ENCODE measurements at places on chromosomes 4 and X. TPM values are rescaled to one million over a fixed set of nuclear protein-coding genes. Genes with fewer than 3 reads are reported as not detected.
A peak's percentile ranks its signal among the peaks of the same experiment; 100 is the strongest.

- DNase-seq: peak; percentile 45
Observed at GRCh38 chr4:140790171-140790570, 34.0 kb upstream of the TBC1D9 start.

DNA sequence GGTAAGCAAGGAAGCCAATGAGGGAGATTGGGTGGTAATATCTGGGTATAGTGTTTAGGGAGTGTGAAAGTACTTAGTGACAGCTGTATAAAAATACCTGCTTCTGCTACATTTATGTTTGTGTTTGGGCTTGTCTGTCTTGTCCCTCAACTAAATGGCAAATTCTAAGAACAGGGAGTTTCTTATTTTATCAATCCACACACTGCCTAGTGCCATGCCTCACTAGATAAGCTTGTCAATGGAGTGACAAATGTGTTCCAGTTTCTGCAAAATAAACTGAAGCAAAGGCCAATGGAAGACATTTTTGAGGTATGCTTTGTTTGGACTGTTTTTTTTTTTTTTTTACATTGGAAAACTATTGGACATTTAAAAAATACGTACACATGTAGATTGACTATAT lies 418.0 kb downstream of the SH2D1A start:
- DNase-seq: no peak

The CTAG2 gene
- total RNA-seq: not detected

The ADH1B gene
- total RNA-seq: 277 TPM

GRCh38 chr4:60683357-60683756 lies 516.8 kb upstream of the ADGRL3 start:
- no peak for DNase-seq

The SPATA4 gene
- total RNA-seq: 1.0 TPM

DNA sequence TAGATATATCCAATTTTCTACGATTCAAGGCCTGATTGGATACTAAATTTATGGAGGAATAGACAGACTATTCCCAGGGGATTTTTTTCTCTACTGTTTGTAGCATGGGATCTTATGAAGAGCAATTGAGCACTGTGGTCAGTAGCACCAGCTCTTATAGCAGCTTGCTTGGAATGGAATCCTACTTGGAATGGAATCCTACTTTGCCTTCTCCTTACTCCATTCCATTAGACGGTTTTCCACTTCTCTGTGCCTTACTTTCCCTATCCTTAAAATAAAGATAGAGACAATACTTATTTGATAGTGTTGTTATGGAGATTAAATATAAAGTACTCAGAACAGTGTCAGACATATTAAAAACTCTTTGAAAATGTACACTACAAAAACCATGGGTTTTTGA lies 133.5 kb downstream of the BTC start:
- no peak for DNase-seq

GRCh38 chrX:16547644-16548043 lies 102.3 kb upstream of the S100G start:
- DNase-seq: no peak

The NAP1L3 gene
- total RNA-seq: 8.9 TPM

DNA sequence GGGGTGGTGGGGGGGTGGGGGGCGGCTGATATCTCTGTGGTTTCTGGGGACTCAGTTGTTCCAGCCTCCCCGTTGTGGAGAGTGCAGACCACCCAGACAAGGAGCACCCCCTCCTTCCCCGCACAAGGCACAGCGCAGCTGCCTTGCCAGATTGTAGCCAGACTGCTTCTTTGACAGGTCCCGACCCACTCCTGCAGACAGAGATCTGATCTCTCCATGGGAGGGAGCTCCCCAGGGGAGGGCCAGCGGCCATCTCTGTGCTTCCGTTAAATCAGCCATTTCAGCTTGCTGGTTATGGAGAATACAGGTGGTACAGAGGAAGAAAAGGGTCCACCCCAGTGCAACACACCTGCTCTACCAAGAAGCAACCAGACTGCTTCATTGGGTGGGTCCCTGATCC lies 80.8 kb downstream of the FGF16 start:
- peak; percentile 15 for DNase-seq

- no peak for DNase-seq
Observed at GRCh38 chr4:184792950-184793555, 32.7 kb downstream of the ACSL1 start.

- DNase-seq: no peak
Observed at GRCh38 chr4:103753868-103754653, 34.3 kb upstream of the TACR3 start.

The CDKL2 gene
- total RNA-seq: 1.2 TPM

- no peak for DNase-seq
Observed at GRCh38 chr4:82640540-82640939, 78.8 kb upstream of the TMEM150C start.

The TCEAL3 gene
- 42.8 TPM for total RNA-seq

DNA sequence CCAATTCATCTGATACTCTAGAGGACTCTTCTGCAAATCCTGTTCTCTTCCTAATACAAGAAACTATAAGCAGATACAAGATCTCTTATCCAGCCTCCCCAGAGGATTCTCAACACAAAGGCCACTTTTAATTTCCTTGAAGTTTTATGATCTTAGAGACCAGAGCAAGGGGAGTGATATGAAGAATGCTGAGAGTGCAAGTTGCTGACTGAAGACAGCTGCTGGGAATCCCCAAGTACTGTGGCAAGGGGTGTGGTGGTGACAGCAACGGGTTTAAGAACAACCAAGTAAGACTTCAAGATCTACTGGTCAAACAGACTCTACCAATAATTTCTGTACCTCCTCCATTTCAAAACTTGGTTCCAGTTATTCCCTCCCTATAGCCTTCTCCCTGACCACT lies 7.0 kb downstream of the AMMECR1 start:
- no peak for DNase-seq

DNA sequence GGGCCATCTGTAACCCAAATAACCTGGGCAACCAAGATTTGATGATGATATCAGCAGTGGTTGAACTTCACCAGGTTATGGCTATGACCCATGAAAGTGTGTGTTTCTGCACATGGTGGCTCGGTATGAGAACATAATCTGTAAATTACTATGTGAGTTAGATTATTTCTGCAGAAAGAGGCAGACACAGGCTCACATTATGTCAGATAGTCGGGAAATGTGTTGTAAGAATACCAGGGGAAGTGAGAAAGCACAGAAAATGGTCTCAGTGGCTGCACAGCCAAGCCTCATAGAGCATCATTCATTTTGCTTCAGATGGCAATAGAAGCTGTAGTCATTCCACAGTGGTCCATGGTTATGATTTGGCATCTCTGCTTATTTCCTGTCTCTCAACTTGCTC lies 63.0 kb upstream of the RBPJ start:
- DNase-seq: no peak

The NDST4 gene
- total RNA-seq: not detected

The USP17L27 gene
- total RNA-seq: not detected

- no peak for DNase-seq
Observed at GRCh38 chr4:125703443-125703842, 388.7 kb downstream of the FAT4 start.

The HTN3 gene
- not detected for total RNA-seq

GRCh38 chr4:38162240-38162784 lies 202.1 kb downstream of the PTTG2 start:
- DNase-seq: no peak

DNA sequence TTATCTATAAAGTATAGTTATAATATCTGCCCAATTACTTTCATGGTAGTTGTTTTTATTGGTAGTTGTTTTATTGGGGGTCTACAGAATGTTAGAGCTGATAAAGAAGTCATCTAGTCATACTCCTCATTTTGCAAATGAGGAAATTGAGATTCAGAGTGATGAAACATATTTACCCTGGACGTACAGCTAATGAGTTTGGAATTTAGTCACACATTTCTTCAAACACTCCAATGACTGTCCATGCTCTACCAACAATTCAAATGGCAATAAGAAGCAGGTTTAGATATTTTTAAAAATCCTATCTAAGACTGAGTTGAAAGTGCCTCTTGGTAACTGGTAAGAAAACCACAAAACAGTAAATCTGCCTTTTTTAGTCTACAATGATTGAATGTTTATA lies 98.2 kb downstream of the MAGEC1 start:
- DNase-seq: no peak

The SH3RF1 gene
- 7.4 TPM for total RNA-seq

- DNase-seq: peak; percentile 92
Observed at GRCh38 chr4:77074981-77075855, 571 bp downstream of the CCNI start.

DNA sequence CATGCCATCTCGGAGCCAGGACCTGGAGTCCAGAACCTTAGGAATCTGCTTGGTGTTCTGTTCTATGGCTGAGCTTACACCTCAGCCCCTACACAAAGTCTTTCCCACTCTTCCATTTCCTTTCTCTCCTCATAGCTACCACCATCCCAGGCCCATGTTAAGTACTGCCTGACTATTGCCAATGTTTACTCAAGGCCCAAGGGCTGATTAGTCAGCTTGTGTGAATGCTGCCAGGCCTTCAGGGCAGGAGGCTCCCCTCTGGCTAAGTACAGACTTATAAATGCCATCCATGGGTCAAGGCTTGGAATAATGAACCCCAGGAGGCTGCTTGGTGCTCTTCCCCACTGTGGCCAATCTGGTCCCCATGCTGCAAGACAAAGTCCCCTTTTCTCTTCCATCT lies 411.6 kb upstream of the MAGEB18 start:
- no peak for DNase-seq

All from right cardiac atrium (tissue), 5 donors.